ENCODE measurements at places on chromosomes 1 and 21. TPM values are rescaled to one million over a fixed set of nuclear protein-coding genes. Genes with fewer than 3 reads are reported as not detected.

The NR0B2 gene
- total RNA-seq: 0.34 TPM

The TNFRSF18 gene
- 3.7 TPM for total RNA-seq

The LRRIQ3 gene
- 0.34 TPM for total RNA-seq

The TRIM58 gene
- 4.2 TPM for total RNA-seq

The MMEL1 gene
- total RNA-seq: 11.5 TPM

The VCAM1 gene
- total RNA-seq: 2.4 TPM

The VWA1 gene
- total RNA-seq: 40.1 TPM

The SPRR1B gene
- total RNA-seq: not detected

The GUCA2B gene
- 414 TPM for total RNA-seq

The ZBTB8A gene
- 6.7 TPM for total RNA-seq

The MPZ gene
- 1.3 TPM for total RNA-seq

The LRRC39 gene
- total RNA-seq: 0.40 TPM

The PGD gene
- 105 TPM for total RNA-seq

The ESRRG gene
- 0.61 TPM for total RNA-seq

The CCDC17 gene
- 2.8 TPM for total RNA-seq

The SERPINC1 gene
- not detected for total RNA-seq

The AMY2B gene
- total RNA-seq: 8.7 TPM

The SPRR3 gene
- not detected for total RNA-seq

The OR2L5 gene
- not detected for total RNA-seq

The USH2A gene
- 0.03 TPM for total RNA-seq

The DNM3 gene
- total RNA-seq: 1.7 TPM

The LACTBL1 gene
- not detected for total RNA-seq

The MCOLN2 gene
- total RNA-seq: 87.3 TPM

The C8B gene
- not detected for total RNA-seq

The INSRR gene
- total RNA-seq: not detected

The KCNH1 gene
- 0.27 TPM for total RNA-seq

The CA6 gene
- total RNA-seq: not detected

The PTP4A2 gene
- 265 TPM for total RNA-seq

The IVL gene
- not detected for total RNA-seq

The RGS13 gene
- total RNA-seq: 0.31 TPM

The OLIG2 gene
- total RNA-seq: not detected

The FABP3 gene
- 4.8 TPM for total RNA-seq

The AADACL4 gene
- total RNA-seq: not detected

The GJB4 gene
- not detected for total RNA-seq

All from left colon (tissue), 2 donors.